ENCODE measurements at places on chromosomes 7 and 10.

- H3K4me3 ChIP-seq: no peak overlapping the region
- no peak overlapping the region for H3K27ac ChIP-seq
- no peaks in the 10 kb centered on the region for H3K27me3 ChIP-seq
- no peaks in the 10 kb centered on the region for H3K36me3 ChIP-seq
Measured at GRCh38 chr7:44225566-44226395, 25.0 kb downstream of the YKT6 start.

DNA sequence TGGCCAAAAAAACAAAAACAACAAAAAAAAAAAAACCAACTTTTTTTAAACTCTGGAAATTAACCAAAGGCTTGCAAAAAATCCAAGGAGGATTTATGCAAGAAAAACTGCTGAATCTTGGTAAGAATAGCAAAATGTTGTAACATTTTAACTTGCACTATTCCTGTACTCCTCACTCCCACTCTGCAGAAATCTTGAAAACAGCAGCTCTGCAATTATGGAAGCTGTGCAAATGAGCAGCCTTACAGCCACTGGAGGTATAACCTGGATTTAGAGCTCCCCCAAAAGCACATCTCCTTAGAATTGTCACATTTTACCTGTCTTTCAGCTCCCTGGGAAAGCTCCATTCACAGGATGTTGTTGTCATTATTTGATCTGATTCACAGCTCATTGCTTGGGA is 41.8 kb upstream of the LRGUK start:
- H3K27me3 ChIP-seq: no peaks in the 10 kb centered on the region
- no peaks in the 10 kb centered on the region for H3K4me1 ChIP-seq
- no peak for DNase-seq
- no peaks in the 10 kb centered on the region for H3K36me3 ChIP-seq
- H3K4me3 ChIP-seq: no peak overlapping the region

GRCh38 chr10:68303849-68304412 is 27.9 kb upstream of the HNRNPH3 start:
- no peaks in the 10 kb centered on the region for H3K27me3 ChIP-seq
- no peaks in the 10 kb centered on the region for H3K4me1 ChIP-seq
- no peaks in the 10 kb centered on the region for H3K36me3 ChIP-seq
- DNase-seq: peak; percentile 39
- no peak overlapping the region for H3K4me3 ChIP-seq
- no peak overlapping the region for H3K27ac ChIP-seq

DNA sequence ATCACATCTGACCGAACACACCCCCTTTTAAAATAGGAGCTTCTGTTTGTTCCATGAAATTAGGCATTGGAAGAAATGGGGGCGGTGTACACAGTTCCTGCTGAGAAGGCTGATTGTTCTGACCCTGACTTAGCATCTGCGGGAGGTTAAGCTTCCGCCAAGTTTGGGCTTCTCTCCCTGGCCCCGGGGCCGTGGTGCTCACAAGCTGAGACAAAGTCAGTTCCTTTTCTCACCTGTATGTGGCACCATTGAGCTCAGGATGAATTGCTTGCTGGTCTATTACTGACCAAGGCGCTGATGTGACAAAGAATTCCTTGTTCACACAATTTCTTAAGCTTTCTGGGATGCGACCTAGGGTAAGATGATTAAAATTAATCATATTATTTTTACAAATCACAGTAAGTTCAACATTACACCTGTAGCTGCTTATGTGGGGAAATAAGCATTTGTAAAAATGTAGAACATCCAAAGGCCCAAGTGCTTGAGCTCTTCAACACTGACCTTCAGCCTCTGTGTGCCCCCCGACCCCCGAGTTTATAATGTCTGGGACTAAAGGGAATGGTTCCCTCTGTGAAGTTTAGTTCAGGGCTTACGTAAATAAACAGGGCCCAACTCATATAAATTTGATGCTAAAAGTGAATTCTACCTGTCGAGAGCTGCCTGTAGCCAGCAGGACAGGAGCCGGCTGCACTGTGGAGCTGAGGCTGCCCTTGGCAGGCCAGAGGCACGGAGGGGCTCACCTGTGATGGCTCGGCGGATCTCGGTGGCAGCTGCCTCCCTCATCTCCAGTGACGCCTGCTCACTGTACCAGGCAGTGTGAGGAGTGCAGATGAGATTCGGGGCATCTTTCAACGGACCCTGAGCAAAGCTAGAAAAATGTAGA is 50.8 kb downstream of the ZRANB1 start:
- H3K4me1 ChIP-seq: no peaks in the 10 kb centered on the region
- peak; percentile 91 for DNase-seq
- H3K27me3 ChIP-seq: no peaks in the 10 kb centered on the region

- no peaks in the 10 kb centered on the region for H3K27me3 ChIP-seq
- peaks cover 5% of the 10 kb centered on the region for H3K4me1 ChIP-seq
- no peaks in the 10 kb centered on the region for H3K36me3 ChIP-seq
- no peak overlapping the region for H3K27ac ChIP-seq
- DNase-seq: no peak
Measured at GRCh38 chr7:134941185-134941900, 45.0 kb upstream of the AGBL3 start.

DNA sequence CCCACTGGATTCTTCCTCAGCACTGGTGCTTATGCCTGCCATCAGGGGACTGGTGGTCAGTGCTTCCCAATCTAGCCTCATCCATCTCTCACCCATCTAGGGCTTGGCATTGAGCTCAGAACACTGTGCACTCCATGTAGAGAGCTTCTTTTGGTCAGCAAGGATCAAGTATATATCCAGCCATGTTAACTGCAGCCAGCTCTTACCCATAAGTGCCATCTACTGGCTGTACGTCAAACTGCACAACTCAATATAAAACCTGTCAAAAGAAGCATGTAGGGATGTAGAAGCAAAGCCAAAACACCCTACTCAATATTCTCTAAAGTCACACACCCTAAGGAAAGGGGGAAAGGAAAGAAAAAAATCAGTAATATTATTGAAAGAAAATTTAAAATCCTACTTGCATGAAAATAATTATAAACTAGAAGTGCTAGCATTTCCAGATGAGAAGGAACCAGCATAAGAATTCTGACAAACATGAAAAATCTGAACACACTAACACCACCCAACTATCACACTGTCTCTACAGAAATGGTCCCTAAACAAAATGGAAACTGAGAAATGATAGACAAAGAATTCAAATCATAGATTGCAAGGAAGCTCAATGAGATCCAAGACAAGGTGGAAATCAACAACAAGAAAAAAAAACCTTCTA is 531.1 kb upstream of the STEAP1 start:
- H3K36me3 ChIP-seq: no peaks in the 10 kb centered on the region
- no peaks in the 10 kb centered on the region for H3K27me3 ChIP-seq
- H3K4me3 ChIP-seq: no peak overlapping the region
- no peak overlapping the region for H3K27ac ChIP-seq
- no peaks in the 10 kb centered on the region for H3K4me1 ChIP-seq

GRCh38 chr10:101617102-101617823 is 29.1 kb downstream of the DPCD start:
- DNase-seq: no peak
- H3K4me3 ChIP-seq: no peak overlapping the region
- peaks cover 8% of the 10 kb centered on the region for H3K36me3 ChIP-seq
- H3K27ac ChIP-seq: no peak overlapping the region

- H3K27ac ChIP-seq: no peak overlapping the region
- no peaks in the 10 kb centered on the region for H3K27me3 ChIP-seq
- H3K4me1 ChIP-seq: peaks cover 17% of the 10 kb centered on the region
- DNase-seq: peak; percentile 72
Measured at GRCh38 chr10:84424731-84425167, 96.4 kb downstream of the CCSER2 start.

- H3K27ac ChIP-seq: peak overlapping the region; percentile 44
- peaks cover 34% of the 10 kb centered on the region for H3K4me1 ChIP-seq
- no peak overlapping the region for H3K4me3 ChIP-seq
- H3K36me3 ChIP-seq: no peaks in the 10 kb centered on the region
Measured at GRCh38 chr10:103759100-103759781, 96.1 kb downstream of the SH3PXD2A start.

GRCh38 chr10:119250641-119251314 is 43.4 kb downstream of the GRK5 start:
- no peak overlapping the region for H3K4me3 ChIP-seq
- H3K4me1 ChIP-seq: peaks cover 31% of the 10 kb centered on the region
- peak overlapping the region; percentile 85 for H3K27ac ChIP-seq

GRCh38 chr7:138276891-138277290 is 183.2 kb upstream of the TRIM24 start:
- no peak overlapping the region for H3K4me3 ChIP-seq
- no peaks in the 10 kb centered on the region for H3K27me3 ChIP-seq
- no peaks in the 10 kb centered on the region for H3K36me3 ChIP-seq
- H3K27ac ChIP-seq: no peak overlapping the region
- DNase-seq: no peak

DNA sequence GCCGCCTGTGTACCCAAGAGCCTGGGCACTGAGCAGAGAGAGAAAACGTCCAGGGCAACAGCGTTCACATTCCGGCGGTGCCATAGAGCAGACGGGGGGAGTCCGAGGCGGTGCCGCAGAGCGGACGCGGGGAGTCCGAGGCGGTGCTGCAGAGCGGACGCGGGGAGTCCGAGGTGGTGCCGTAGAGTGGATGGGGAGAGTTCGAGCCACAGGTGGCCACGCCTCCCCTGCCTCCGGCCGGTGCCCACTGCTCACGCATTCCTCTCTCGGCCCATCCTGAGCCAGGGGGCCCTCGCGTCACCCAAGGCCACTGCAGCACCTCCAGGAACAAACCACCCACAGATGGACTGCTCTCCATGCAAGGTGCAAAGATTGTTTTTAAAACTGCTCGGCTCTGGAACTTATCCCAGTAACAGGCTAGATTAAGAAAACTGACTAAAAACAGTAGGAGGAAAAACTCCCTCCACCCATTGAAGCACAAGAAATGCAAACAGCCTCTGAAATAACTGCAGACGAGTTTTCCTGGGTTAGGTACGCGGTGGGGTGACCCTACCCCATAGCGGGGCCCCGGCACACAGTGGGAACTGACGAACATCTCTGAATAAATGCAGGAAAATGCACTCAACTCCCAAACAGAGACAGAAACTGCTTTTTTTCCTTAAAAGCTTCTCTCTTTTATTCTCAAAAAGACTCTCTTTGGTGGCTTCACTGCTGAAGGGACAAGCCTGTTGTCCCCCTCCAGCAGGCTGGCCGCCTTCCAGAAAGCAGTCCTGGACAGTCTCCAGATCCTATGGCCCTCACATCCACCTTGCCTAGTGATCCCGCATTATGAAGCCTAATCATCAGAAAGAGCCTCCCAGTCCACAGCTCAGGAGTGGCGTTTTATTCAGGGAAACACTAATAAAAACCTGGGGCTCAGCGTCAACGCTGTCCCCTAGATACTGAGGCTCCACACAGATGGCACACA is 55.9 kb downstream of the DIP2C start:
- H3K27me3 ChIP-seq: no peaks in the 10 kb centered on the region
- H3K4me3 ChIP-seq: no peak overlapping the region
- H3K4me1 ChIP-seq: no peaks in the 10 kb centered on the region
- H3K36me3 ChIP-seq: no peaks in the 10 kb centered on the region

DNA sequence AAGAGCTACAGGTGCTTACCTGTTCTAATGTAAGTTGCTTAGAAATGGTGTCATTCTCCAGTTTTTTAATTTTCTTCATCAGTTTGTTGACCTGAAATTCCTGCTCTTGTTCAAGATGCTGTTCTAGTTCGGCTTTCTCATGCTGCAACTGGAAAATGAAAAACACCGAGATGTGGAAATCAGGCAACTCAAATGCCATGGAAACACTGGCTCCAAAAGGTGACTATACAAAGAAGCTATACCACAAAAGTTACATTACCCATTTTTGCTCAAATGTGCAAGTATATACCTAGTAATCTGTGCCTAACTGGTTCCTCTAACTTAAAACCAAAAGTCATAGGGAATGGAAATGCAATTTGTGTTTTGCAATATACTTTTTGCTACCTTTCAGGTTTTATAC is 73.8 kb downstream of the CCDC6 start:
- H3K4me3 ChIP-seq: no peak overlapping the region
- H3K27me3 ChIP-seq: no peaks in the 10 kb centered on the region
- H3K27ac ChIP-seq: no peak overlapping the region
- no peaks in the 10 kb centered on the region for H3K36me3 ChIP-seq

- no peaks in the 10 kb centered on the region for H3K27me3 ChIP-seq
- peak overlapping the region; percentile 31 for H3K4me3 ChIP-seq
Measured at GRCh38 chr10:14601872-14602725, 172.6 kb downstream of the FAM107B start.

- H3K27me3 ChIP-seq: no peaks in the 10 kb centered on the region
- H3K4me1 ChIP-seq: peaks cover 45% of the 10 kb centered on the region
- H3K4me3 ChIP-seq: no peak overlapping the region
- no peak for DNase-seq
- H3K36me3 ChIP-seq: peaks cover 57% of the 10 kb centered on the region
Measured at GRCh38 chr7:26188206-26188956, 12.2 kb downstream of the HNRNPA2B1 start.

GRCh38 chr7:45238806-45239205 is 81.2 kb downstream of the RAMP3 start:
- H3K27ac ChIP-seq: no peak overlapping the region
- no peaks in the 10 kb centered on the region for H3K36me3 ChIP-seq
- no peaks in the 10 kb centered on the region for H3K27me3 ChIP-seq
- no peaks in the 10 kb centered on the region for H3K4me1 ChIP-seq
- DNase-seq: no peak

- H3K27ac ChIP-seq: peak overlapping the region; percentile 46
- H3K36me3 ChIP-seq: peaks cover 35% of the 10 kb centered on the region
- no peaks in the 10 kb centered on the region for H3K27me3 ChIP-seq
- no peak for DNase-seq
- peaks cover 48% of the 10 kb centered on the region for H3K4me1 ChIP-seq
- peak overlapping the region; percentile 82 for H3K4me3 ChIP-seq
Measured at GRCh38 chr10:30437031-30437841, 3.3 kb downstream of the MAP3K8 start.

GRCh38 chr7:121328508-121329190 is at the start of gene WNT16:
Gene WNT16 (plus strand): TSS chr7:121329000. CDS start chr7:121329293, 293 bp downstream.
- peaks cover 58% of the 10 kb centered on the region for H3K27me3 ChIP-seq
- peaks cover 10% of the 10 kb centered on the region for H3K4me1 ChIP-seq
- no peak within 1 kb of the TSS for H3K4me3 ChIP-seq
- H3K27ac ChIP-seq: no peak within 1 kb of the TSS

GRCh38 chr10:89171996-89172395 is 35.1 kb downstream of the CH25H start:
- H3K36me3 ChIP-seq: no peaks in the 10 kb centered on the region
- no peaks in the 10 kb centered on the region for H3K4me1 ChIP-seq
- DNase-seq: no peak
- H3K27ac ChIP-seq: no peak overlapping the region

DNA sequence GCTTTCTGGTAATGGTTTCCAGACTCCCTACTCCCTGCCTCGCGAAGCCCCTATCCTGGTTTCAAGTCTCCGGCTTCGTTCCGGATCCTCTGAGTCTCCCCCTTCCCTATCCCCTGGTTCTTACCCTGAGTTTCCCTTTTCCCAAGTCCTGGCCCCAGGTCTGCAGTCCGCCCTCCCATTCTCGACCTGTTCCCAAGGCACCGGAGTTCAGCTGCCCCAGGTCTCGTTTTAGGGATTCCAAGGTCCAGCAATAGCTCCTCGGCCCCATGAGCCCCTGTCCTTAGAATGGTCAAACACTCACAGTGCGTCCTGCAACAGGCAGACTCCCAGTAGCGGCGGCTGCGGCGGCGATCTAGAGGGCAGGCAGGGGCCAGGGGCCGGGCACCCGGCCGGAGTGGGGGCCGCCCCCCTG is 274 bp downstream of the PITX3 start:
- DNase-seq: no peak
- H3K27me3 ChIP-seq: no peaks in the 10 kb centered on the region
- H3K4me1 ChIP-seq: peaks cover 1% of the 10 kb centered on the region
- peak overlapping the region; percentile 72 for H3K4me3 ChIP-seq
- no peak overlapping the region for H3K27ac ChIP-seq
- H3K36me3 ChIP-seq: no peaks in the 10 kb centered on the region

- no peak for DNase-seq
- no peak overlapping the region for H3K4me3 ChIP-seq
- no peak overlapping the region for H3K27ac ChIP-seq
- H3K4me1 ChIP-seq: no peaks in the 10 kb centered on the region
- no peaks in the 10 kb centered on the region for H3K36me3 ChIP-seq
Measured at GRCh38 chr10:9294132-9294663, 1239.7 kb downstream of the GATA3 start.

Data from adrenal gland (tissue), 19 donors.